Inflammatory macrophage (primary cell): ENCODE measurements at places on chromosomes 11 and 22.

DNA sequence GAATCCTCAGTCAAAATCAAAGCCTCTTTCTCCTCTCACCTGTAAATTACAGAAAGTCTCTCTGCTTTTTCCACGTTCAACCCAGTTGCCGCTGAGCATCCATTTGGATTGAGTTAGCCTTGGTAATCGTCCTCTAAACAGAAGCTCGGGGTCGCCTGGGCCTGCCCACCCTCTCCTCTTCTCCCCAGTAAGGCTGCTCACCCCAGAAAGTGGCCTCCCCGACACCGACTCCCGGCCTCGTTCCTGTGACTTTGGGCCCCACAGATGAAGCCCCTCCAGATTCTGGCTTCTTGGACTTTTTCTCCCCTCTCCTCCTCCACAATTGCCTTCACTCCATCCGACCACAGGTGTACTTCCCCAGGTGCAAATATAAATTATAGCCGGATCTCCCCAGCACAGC is 1500.0 kb downstream of the BRD1 start:
- no peak for DNase-seq

DNA sequence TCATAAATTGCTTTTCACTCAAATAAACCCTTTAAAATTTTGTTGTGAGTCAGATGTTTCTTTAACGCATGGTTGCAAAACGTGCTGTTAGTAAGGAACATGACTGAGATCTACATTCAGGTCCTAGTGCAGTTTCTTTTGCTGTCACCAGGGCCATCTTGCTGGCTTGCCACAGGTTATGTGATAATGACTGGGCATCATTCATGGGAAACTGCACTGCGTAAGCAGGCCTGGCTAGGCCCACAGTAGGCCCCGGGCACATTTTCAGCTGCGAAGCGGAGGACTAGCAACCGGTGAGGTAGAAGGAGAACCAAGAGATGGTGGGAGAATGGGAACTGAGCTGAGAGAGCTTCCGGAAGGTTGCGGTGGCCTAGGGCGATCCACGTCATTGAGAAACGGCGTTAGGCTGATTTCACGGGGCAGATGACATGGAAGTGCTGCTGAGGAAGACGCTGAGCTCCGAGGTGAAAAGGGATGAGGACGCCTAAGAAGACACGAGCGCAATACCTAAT is 3.2 kb upstream of the KLHDC7B start:
- peak; percentile 92 for DNase-seq

GRCh38 chr11:28596816-28597215 is 488.6 kb downstream of the METTL15 start:
- no peak for DNase-seq

DNA sequence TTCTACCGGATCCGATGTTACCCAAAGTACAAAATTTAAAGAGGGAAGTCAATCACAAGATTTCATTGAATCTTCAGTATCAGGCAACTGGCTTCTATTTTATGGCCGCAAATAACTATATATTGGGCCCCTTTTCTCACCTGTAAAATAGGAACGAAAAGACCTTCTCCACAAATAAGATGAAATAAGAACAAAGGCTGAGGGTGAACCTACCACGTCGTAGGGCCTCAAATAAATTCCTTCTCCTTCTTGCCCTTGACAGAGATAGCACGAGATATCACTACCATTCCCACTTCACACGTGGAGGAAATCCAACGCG is 794 bp upstream of the EMSY start:
- no peak for DNase-seq

GRCh38 chr11:16299884-16300782 is 56.2 kb downstream of the SOX6 start:
- DNase-seq: no peak

GRCh38 chr11:77030834-77031414 is 3.3 kb upstream of the B3GNT6 start:
- no peak for DNase-seq

GRCh38 chr11:118628432-118628831 is 21.0 kb downstream of the PHLDB1 start:
- no peak for DNase-seq

DNA sequence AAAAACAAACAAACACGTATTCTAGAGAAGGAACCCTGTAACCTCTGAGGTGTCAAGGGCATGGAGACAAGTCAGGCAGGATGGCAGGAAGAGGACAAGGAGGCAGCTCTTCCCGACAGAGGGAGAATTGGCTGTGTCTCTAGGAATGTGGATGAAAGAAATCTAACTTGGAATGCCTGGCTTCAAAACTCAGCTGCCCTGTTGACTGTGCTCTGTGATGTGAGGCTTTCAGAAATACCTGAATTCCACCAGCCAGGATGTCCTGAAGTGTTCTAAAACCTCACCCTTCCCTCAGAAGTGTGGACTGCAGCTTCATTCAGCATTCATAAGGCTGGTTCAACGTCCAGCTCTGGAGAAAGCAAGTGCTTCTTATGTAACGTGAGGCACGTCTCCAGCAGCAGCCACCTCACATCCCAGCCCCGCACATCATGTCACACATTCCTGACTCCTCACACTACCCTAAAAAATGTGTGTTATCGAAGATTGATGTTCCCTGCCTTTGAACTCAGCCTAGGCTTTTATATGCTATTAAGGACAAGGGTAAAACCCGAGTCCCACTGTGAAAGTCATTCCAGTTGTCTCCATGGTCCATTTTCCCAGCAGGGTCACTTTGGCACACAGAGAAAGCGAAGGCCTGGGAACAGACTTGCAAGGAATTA is 398.9 kb downstream of the ETS1 start:
- no peak for DNase-seq

GRCh38 chr11:44071157-44071556 is 5.1 kb downstream of the ACCS start:
- no peak for DNase-seq

DNA sequence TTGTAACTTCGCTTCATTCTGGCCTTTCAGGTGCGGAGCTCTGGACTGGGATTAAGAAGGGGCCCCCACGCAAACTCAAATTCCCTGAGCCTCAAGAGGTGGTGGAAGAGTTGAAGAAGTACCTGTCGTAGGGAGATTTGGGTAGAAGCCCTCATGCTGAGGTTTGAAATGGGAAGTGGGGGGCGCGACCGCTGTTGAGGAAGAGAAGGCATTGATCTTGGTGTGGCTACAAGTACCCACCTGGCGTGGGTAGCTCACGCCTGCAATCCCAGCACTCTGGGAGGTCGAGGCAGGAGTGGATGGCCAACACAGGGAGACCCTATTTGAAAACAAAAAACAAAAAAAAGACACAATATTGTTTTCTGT is 779 bp downstream of the SELENOH start:
- no peak for DNase-seq

DNA sequence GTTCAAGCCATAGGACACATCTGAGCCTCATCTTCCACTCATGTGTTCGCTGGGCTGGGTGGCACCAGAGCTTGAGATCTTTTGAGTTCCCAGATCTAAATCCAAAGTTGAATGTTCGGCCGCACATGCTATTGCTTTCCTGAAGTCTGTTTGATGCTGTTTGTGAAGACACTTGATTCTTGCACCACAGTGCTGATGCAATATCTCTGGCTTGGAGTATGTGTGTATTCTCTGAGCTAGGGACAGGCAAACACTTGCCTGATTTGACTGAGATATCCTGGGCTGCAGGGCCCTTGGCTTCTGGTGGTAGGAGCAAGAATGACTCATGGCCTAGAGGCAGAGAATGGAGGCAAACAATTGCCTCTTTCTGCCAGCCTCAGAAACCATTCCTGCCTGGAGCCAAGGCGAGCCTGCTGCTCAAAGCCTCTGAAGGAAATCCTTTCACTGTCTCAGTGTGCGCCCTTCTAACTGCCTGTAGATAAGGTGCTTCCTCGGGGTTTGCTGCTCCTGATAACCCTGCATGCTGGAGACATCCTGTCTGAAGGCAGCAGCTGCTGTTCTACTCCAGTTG is 73.0 kb downstream of the CYB5R2 start:
- peak; percentile 66 for DNase-seq

- DNase-seq: peak; percentile 82
Measured at GRCh38 chr11:62012451-62012831, 45.0 kb upstream of the FTH1 start.

DNA sequence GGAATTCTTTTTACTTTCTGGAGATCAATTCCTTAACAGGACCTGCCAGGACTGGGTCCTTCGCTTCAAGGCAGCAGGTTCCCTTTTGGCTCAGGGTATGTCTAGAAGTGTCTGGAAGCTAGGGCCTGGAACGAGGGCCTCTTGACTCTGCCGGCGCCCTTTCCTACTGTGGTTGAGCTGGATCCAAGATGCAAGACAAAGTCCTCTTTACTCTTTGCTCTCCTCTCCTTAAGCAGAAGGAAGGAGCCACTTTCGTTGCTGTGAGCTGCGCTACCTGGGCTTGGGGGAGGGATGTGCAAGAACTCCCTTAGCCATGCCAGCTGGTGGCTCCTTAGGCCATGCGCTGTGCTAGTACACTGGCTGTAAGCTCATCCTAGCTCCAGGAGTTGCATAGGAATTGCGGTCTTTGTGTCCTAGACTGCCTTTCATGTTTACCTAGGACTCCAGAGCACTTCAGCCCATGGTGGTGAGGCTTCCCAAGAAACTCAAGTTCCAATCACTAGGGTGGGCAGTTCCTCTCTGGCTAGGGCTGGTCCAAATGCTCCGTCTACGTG is 18.1 kb downstream of the GLB1L2 start:
- no peak for DNase-seq

DNA sequence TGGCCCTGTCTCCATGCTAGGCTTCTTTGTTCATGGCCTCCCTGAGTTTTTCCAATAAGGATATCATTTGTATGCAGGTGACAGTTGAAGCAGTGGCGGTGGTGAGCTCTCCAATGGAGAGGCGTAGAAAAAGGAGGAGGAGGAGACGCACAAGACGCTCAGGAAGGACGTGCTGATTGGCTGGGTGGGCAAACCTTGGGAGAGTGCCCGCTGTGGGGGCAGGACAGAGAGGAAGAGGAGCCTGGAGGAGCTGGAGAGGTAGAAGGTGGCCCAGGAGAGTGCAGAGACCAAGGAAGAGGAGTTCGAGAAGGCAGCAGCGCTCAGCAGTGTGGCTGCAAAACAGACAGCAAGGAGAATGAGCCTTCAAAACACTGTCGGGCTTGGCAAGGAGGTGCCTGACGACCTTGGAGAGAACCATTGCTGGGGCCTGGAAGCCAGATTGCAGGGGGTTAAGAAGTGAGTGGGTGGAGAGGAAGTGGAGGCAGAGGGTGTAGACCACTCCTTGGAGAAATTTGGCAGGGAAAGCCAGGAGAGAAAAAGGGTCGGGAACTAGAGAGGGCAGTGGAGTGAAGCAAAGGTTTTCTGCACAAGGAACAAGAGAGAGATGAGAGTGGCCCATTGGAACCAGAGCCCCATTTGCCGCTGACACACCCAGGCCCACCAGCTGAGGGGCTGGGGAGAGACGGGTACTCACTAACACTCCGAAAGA is 7.5 kb downstream of the CLCF1 start:
- DNase-seq: no peak

- peak; percentile 9 for DNase-seq
Measured at GRCh38 chr11:128236506-128237498, 350.6 kb downstream of the ETS1 start.

DNA sequence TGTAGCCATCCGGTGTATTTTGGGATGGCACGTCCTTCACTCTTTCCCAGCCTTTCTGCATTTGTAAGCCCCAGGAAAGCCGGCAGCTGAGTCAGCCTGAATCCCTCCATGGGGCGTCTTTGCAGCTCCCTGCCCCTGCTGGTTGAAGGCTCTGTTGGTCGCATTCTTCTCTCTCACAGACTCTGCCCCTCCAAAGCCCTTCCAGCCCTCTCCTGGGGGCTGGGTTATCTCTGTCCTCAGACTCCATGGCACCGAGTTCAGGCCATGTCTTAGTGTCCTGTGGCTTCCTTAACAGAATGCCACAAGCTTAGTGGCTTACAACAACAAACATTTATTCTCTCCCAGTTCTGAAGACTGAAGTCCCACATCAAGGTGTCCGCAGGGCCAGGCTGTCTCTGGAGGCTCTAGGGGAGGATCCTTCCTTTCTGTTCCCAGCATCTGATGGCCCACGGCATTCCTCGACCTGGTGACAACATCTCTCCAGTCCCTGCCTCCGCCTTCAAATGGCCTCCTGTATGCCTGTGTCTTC is 62.2 kb downstream of the BCR start:
- no peak for DNase-seq

GRCh38 chr11:81673001-81673400 is 1060.7 kb downstream of the FAM181B start:
- DNase-seq: no peak

GRCh38 chr11:35602979-35603378 is 15.3 kb upstream of the FJX1 start:
- DNase-seq: no peak

DNA sequence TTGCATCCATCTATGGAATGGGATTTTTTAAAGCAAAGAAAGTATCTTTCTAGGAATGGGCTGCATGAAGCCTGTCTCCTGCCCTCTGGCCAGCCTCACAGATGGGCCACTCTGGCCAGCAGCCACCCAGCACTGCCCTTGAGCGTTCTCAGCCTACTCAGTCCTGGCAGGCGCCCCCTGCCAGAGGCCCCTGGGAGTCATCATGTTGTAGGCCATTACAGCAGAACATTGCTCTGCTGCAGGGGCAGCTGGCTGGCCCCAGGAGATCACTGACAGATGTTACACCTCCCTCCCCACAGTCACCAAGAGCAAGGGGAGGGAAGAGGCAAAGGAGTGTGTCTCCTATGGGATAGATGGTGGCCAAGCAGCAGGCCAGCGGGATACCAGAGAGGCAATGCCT is 363.7 kb downstream of the NXPE2 start:
- DNase-seq: no peak

DNA sequence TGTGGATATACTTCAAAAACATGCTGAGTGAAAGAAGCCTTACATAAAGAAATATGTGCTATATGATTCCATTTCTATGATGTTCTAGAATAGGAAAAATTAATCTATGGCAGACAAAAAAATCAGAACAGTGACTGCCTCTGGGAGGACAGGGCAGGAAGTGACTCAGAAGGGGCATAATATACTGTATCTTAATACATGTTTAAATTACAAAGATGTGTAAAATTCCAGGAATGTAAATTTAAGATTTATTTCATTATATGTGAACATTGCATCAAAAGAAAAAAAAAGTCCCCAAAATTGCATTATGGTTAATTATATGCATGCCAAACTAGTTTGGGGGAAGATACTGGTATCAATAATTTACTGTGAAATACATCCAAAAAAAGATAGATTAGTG is 32.2 kb downstream of the SBF2 start:
- no peak for DNase-seq
